ENCODE measurements at places on chromosomes 3 and 15.

GRCh38 chr3:193977622-193978021, 158.3 kb upstream of the HES1 start:
- no peak for DNase-seq

DNA sequence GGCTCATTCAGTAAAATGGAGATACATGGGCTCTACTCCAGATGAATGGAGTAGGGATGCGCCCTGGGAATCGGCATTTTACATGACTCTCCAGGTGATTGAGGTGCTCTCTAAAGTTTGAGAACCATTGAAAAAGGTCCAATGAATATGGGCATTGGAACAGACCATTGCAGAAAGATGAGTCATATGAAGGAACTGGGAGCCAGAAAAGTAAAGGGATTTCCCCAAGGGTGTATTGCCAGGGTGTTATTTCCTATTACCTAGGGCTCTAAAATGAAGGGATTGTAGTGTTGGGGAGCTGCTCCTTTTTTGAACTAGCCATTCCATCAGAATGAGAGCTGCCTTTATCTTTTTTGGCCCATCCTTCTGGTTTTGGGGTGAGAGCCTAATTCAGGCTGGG, 21.7 kb downstream of the CLDN11 start:
- DNase-seq, result no peak

GRCh38 chr3:5116538-5116937, 5.6 kb upstream of the ARL8B start:
- no peak for DNase-seq

GRCh38 chr15:96392380-96393208, 62.1 kb downstream of the NR2F2 start:
- no peak for DNase-seq
